Activated naive CD8-positive, alpha-beta T cell treated with anti-CD3 and anti-CD28 coated beads, Interleukin-2, amount 50 U/mL, for 16 hours (primary cell): ENCODE measurements at places on chromosomes 13 and 19.

- no peak for DNase-seq
These were observed 5.7 kb upstream of the GRIN3B start for GRCh38 chr19:994516-994915.

DNA sequence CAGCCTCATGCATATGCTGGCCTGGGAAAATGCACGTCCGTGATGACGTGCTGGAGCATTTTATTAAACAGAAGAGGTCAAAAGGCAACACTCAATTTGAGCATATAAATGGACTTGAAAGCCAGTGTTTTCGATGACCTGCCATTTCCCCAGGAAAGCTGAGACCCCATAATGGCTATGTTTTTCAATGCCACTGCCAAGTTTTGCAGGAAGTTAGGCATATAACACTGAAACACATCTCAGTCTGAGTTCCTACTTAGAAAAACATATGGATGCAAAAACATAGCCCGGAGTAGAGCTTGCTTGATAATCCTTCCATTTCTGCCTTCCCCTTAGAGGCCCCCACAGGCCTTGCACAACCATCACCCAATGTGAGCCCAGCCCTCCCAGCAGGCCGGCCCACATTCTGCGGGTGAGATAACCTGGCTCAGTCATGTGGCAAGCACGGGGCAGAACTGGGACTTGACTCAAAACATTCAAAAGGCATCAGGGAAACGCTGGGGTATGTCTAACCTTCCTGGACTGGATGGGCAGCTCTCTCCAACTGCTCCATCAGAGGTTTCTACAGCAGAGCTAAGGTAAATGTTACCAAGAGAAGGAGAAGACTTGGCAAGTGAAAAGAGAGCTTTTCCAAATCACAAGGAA, 24.9 kb downstream of the EPS15L1 start:
- no peak for DNase-seq

GRCh38 chr19:3801412-3802096, 15.4 kb upstream of the MATK start:
- DNase-seq: peak; percentile 29

DNA sequence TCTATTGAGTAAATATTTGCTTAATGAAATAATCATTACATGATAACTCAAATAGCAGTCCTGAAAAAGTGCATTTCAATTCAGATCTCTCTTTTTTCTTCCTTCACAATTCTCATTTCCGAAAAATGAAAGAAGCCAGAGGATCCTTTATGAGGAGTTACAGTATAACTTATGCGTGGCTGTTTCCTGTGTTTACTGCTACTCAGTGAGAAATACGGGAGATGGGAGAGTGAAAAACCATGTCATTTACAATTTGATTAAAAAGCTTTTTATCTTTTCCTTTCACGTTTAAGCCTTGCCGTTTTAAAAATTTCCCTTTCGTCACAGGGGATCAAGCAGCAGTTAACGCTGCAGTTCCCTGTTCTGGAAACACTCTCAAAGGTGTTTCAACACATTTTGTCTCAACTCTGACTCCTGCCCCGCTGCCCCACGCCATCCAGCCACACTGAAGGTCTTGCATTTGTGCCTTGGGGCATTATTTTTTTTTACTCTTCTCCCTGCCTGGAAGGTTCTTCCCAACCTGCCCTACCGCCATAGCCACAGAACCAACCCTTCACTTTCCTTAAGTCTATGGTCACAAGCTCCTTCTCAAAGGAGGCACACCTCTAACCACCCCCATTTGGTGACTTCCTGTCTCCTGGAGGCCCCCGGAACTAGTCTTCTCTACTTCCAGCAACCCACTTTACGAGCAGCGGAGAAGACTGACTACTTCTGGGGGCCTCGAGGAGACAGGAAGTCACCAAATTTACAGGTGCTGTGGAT, 17.0 kb downstream of the KL start:
- no peak for DNase-seq

GRCh38 chr19:35236638-35237400, 8.3 kb upstream of the FAM187B start:
- no peak for DNase-seq

DNA sequence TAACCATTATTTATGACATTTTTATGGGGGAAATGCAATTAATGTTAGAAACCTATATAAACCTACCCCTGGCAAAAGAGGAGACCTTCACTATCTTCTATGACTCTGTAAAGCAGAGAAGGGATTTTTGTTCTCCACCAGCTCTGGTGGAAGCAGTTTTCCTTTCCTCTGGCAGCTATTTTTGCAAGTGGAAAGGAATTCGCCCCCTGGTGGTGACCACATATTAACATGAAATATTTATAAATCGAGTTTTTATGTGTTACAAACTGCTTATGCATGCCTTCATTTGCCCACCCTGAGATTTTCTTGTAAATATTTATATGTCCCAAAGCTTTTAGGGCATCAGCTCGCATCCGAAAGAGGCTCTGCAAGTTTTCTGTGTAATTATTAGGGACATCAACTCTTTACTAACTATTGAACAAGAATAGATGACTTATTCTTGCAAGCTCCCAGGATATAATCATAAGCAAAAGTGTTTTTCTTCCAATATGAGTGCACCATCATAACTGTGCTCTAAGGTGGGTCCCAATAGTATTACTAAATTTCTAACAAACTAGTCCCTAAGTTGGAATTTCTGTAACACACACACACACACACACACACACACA, 62.4 kb downstream of the SERTM1 start:
- DNase-seq: no peak

GRCh38 chr13:97395447-97396136, 38.4 kb upstream of the RAP2A start:
- no peak for DNase-seq

DNA sequence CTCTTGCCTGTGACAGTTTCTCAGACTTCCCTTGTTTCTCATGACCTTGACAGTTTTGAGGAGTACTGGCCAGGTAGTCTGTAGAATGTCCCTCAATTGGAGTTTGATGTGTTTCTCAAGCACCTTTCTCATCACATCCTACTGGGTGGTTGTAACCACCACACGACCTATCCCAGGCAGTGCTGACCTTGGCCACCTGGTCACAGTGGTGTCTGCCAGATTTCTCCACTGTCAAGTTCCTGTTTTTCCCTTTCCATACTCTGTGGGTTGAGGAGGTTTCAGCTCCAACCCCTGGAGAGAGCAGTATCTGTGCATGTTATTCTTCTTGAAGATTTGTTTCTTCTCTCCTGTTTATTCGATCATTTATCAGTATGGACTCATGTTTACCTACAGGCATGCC, 8.4 kb upstream of the UPF3A start:
- DNase-seq: no peak

GRCh38 chr13:47673009-47673850, 327.8 kb downstream of the SUCLA2 start:
- DNase-seq: no peak

- DNase-seq: no peak
These were observed 128.1 kb downstream of the EFNB2 start for GRCh38 chr13:106407338-106407737.

- no peak for DNase-seq
These were observed 17.5 kb downstream of the MISP start for GRCh38 chr19:768424-768823.

- no peak for DNase-seq
These were observed 3.3 kb upstream of the LILRA6 start for GRCh38 chr19:54245936-54246335.

- no peak for DNase-seq
These were observed 1.9 kb downstream of the ISYNA1 start for GRCh38 chr19:18435842-18436670.

DNA sequence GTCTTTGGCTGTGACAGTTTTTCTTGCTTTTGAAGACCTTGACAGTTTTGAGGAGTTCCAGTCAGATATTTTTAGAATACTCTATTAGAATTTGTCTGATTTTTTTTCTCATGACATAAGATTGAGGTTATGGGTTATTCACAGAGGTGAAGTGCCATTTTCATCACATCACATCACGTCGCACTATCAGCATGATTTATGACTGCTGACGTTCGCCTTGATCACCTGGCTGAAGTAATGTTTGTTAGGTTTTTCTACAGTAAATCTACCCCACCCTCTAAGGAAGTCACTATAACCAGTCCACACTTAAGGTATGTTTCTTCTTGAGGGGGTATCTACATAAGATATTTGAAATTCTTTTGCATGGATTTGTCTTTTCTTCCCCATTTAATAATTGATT, 169.7 kb downstream of the NDFIP2 start:
- no peak for DNase-seq

- DNase-seq: no peak
These were observed 42.2 kb upstream of the HNRNPA1L2 start for GRCh38 chr13:52599848-52600603.

- no peak for DNase-seq
These were observed 6.0 kb downstream of the UBL3 start for GRCh38 chr13:29844441-29844840.

DNA sequence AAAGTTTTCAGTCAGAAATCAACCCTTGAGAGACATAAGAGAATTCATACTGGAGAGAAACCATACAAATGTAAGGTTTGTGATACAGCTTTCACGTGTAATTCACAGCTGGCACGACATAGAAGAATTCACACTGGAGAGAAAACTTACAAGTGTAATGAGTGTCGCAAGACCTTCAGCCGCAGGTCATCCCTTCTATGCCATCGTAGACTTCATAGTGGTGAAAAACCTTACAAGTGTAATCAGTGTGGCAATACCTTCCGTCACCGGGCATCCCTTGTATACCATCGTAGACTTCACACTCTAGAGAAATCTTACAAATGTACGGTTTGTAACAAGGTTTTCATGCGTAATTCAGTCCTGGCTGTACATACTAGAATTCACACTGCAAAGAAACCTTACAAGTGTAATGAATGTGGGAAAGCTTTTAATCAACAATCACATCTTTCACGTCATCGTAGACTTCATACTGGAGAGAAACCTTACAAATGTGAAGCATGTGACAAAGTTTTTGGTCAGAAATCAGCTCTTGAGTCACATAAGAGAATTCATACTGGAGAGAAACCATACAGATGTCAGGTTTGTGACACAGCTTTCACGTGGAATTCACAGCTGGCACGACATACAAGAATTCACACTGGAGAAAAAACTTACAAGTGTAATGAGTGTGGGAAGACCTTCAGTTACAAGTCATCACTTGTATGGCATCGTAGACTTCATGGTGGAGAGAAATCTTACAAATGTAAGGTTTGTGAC, 15.7 kb upstream of the ZNF701 start:
- DNase-seq: no peak

DNA sequence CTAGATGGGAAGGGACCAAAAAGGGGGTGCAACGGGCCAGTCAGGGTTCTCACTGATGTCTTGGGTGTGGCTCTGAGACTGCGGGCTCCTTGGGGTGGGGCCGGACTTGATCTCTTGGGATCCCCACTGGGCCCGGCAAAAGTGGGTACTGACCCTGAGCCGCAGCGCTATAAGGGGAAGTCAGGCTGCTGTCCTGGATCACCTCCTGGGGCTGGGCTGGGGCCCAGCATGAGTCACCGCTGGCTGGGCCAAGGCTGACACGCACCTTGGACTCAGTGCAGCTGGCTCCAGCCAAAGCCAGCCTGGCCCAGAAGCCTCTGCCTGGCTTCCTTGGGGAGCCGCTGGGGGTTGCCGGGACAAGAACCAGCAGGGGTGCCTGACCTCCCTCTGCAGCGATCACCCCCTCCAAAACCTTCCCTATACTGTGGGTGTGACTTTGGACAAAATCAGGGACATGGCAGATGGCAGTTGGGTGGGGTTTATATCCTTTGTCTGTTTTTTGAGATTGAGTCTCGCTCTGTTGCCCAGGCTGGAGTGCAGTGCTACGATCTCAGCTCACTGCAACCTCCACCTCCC, 617 bp upstream of the IQCN start:
- DNase-seq: no peak

DNA sequence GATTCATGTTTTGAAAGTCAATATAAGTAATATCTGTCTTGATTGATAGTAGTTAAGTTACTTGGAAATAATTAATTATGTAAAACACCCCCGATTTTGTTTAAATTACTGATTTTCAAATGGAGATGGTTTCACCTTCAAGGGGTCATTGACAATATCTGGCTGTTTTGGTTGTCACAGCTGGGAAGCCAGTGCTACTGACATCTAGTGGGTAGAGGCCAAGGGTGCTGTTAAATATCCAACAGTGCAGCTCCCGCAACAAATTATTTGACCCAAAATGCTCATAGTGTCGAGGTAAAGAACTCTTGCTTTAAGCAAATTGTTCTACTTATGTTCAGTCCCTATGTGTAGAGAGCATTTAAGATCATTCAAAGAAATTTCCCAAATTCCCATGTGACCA, 50.6 kb upstream of the PCDH20 start:
- DNase-seq: no peak

GRCh38 chr19:12970070-12970820, 869 bp downstream of the DAND5 start:
- DNase-seq: no peak

DNA sequence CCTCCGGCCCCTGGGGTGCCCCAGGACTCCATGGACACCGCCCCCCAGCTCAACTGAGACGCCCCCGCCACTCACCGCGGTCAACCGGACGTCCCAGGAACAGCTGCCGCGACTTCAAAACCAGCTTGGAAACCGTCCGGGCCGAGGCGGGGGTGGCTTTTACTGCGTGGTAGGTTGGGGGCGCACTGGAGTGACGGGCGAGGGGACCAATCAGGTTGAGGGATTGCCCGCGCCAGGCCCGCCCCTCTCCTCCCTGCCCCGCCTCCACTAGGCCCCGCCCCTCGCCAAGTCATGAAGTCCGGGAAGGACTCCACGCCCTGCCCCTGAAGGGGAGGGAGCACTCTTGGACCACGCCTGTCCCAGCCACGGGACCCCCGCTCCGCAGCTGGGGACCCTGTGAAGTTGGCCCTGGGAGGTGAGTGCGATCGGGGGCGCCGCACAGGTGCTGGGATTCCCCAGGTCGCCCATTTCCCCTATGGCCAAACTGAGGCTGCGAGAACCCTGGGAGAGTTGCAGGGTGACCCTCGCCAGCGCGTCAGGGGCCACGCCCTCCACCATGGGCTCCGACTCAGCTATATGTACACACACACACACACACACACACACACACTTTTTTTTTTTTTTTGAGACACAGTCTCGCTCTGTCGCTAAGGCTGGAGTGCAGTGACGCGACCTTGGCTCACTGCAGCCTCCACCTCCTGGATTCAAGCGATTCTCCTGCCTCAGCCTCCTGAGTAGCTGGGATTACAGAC, at the start of gene PLIN3:
TSS of gene PLIN3 (minus strand) at position 134 of the 752 bp plus-strand sequence. CDS start 6,273 bp downstream, outside the sequence.
- DNase-seq: peak; percentile 71

GRCh38 chr19:47779524-47780214, 1.2 kb downstream of the SELENOW start:
- DNase-seq: no peak

DNA sequence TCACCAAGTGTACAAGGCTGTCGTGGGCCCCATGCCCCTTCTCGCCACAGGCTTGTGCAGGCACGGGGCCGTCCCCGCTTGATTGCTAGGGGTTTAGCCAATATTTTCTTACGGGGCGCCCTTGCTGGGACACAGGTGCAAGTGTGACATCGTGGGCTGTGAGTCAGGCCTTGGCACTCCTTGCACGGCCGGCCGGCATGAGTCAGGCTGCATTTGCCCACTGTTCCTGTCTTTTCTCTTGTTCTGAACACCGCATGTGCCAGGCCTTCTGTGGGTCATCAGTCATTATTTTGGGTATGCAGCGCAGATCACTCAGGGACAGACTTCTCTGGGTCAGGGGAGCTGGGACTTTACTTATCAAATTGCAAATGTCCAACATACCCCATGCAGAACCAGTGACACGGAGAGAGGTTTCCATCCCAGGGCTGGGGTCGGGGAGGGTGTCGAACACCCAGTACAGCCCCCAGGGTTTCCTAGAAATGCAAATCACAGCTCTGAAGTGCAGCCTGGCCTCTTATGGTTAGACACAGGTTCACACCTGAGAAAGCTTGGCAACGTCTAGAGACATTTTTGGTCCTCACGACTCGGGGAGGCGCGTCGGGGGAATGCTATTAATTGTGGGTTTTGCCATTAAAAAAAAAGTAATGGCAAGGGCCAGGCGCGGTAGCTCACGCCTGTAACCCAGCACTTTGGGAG, 22.5 kb upstream of the KLF2 start:
- no peak for DNase-seq

- no peak for DNase-seq
These were observed 16.3 kb upstream of the VSTM2B start for GRCh38 chr19:29509456-29509855.
